HepG2 (cell line): ENCODE measurements at places on chromosomes 4 and X. TPM values are rescaled to one million over a fixed set of nuclear protein-coding genes. Genes with fewer than 3 reads are reported as not detected.

The NXF2B gene
- polyA plus RNA-seq = not detected in 2 replicates

DNA sequence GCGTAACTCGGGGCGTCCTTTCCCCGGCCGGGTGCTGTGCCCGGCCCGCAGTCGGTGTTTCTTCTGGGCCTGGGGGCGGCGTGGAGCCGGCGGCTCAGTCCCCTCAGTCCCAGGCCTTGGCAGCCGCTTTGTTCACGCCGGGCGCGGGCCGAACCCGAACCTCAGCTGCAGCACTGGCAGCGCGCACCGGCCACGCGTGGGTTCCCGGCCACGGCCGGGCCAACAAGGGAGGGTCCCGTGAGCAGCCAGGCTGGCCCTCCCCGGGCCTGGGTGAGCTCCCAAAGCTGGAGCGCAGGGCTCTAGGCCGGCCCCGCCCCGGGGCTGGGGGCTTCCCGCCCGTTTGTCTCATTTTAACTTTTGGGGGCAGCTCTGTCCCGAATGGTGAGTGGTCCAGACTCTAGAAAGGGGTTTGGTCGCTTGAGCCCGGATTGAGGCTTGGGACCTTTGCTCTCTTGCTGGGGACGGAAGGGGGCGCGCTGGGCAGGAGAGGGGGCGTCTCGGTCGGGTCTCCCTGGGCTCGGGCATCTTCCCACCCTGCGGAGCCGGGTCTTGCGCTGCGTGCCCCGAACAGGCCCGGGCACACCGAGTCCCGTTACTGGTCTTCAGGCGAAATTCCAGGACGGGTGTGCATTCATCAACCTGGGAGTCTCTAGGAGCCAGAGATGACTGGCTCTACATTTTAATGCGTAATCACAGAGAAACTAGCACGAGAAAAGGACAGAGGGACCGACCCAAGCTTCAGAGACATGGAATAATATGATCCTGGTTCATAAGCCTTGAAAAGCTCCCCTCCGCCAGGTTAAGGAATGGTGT lies 177.1 kb downstream of the CBR4 start:
- DNase-seq = no peak

- no peak for DNase-seq
Measured at GRCh38 chr4:101348367-101348827, 1.1 kb upstream of the PPP3CA start.

DNA sequence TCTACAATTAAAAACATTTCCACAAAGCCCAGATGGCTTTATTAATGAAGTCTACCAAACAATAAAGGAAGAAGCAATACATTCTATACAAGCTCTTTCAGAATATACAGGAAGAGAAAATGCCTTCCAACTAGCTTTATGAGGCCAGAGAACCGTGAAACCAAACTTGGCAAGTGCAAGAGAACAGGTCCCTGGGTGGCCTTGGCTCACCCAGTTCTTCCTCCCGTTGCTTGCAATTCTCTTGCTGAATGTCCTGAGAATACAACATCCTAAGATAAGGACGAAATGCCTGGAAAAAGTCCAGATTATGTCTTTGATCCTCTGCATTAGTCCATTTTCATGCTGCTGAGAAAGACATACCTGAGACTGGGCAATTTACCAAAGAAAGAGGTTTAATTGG lies 204.9 kb downstream of the MAD2L1 start:
- no peak for DNase-seq

DNA sequence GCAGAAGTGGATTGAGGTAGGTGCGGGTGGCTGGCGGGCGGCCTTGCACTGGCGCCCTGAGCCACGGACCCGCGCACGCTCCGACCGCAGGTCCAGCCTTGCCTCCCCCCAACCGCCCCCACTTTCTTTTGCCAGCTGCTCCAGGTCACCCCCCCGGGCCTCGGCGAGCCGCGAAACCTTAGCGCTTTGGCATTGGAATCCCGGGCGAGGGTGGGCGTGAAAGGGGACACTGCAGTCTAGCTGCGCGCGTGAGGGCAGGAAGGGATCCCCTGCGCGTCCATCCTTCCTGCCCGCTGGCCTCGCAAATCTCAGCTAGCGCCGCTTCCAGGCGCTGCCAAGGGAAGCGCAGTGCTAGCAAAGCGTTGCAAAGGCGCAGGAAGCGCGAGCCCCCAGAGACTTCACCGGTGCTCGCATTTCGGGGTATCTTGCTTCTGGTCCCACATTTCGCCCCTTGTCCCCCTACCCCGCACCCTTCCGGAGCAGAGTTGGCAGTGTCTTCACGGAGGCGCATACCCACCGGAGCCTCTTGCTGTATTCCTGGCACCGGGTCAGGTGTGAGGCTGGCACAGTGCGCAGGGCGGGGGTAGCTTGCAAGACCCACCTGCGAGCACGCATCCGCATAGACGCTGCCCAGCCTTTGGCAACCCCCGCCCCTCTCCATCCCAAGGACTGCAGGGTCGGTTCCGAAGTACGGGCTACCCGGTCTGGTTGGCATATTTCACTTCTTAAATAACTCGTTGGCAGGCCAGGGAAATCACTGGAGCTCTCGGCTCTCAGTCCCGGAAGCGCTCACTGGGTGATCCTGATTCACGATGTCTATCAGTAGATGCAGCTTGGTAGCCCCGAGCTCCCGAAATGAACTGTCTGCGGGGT lies 104.4 kb downstream of the UCHL1 start:
- DNase-seq = no peak

GRCh38 chr4:171565130-171565788 lies 247.9 kb upstream of the GALNTL6 start:
- DNase-seq = no peak

GRCh38 chr4:98630737-98631454 lies 27.5 kb downstream of the TSPAN5 start:
- no peak for DNase-seq

GRCh38 chr4:56308384-56308783 lies 78.9 kb downstream of the AASDH start:
- DNase-seq = no peak

DNA sequence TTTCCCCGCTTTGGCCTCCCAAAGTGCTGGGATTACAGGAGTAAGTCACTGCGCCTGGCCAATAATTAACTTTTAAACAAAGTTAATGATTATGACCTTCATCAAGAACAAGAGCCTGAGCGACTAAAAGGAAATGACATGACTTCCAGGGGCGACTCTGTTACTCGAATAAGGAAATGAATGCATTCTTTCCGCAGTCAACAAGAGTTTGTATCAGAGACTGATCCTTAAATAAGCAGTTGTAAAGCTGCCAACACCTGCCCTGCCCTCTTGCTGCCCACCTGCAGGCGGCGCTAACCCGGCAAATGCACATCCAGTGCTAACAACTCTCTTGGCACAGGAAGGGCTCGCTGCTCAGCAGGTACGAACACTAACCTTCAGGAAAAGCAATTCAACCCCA lies 27.3 kb downstream of the WDR1 start:
- peak; percentile 7 for DNase-seq

DNA sequence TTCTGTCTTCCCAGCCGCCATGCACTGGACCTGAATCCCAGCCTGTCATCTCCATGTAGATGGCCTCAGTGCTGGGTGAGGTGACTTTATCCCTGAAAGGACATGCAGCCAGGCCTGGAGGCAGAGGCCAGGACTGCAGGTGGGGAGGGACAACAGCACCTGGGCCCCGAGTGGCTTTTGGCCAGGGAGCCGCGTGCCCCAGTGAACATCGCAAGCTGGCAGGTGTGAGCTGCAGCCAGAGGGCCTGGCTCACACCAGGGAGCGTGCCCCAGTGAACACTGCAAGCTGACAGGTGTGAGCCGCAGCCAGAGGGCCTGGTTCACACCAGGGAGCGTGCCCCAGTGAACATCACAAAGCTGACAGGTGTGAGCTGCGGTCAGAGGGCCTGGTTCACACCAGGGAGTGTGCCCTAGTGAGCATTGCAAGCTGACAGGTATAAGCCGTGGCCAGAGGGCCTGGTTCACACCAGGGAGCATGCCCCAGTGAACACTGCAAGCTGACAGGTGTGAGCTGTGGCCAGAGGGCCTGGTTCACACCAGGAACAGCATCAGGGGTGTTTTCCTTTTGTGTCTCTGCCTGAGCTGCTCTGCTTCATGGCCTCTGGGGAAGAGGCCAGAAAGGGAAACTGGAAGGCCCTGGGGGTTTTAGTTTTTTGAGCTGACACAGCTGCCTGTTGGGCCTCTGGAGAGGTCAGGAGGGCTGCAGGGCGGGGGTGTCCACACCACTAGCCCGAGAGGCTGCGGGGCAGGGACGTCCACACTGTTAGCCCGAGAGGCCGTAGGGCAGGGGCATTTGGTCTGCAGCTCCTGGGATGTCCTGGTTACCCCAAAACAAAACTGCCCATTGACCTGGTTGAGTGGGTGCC lies 22.7 kb upstream of the PSAPL1 start:
- no peak for DNase-seq
